ENCODE measurements at places on chromosomes 3 and 15.
A peak's percentile ranks its signal among the peaks of the same experiment; 100 is the strongest.

DNA sequence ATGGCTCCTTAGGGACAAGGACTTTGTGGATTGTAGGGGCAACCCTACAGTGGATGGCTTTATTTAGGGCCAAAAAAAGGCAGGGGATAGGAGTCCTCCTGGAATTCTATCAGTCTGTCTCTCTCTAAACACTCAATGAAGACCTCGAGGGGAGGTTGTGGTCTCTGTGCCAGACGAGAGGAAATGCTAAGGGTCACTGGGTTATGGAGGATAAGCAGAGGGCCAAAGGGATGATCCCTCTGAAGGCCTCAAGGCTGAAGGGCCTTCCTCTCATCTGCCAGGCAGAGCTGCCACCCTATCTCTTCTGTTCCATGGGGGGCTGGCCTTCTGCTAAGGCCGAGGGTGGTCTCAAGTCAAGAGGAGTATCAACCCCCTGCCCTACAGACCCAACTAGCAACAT is 27.0 kb downstream of the PLXNB1 start:
- DNase-seq = no peak

GRCh38 chr3:119779731-119780383 is 2.0 kb upstream of the NR1I2 start:
- DNase-seq = no peak

DNA sequence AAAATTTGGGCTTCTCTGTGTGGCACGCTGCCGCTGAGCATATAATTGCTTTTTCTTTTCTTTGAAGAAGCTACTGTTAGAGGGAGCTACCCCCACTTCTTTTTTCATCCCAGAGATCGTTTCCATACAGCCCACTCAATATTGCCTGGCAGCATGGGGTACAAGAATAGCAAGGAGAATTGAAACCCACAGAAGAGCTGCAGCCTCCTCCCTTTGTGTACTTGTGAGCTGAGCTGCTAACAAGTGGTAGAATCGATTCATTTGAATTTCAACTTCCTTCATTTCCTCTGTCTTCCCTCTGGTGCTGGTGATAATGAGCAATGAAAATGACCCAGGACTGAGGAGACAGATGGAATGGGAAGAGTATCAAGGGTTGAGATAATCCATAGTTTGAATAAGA is 64.9 kb downstream of the LRRC3B start:
- DNase-seq = no peak

GRCh38 chr3:87626546-87626945 is 350.2 kb upstream of the POU1F1 start:
- DNase-seq = no peak

GRCh38 chr3:104961851-104962250 is 404.9 kb upstream of the ALCAM start:
- peak; percentile 1 for DNase-seq

DNA sequence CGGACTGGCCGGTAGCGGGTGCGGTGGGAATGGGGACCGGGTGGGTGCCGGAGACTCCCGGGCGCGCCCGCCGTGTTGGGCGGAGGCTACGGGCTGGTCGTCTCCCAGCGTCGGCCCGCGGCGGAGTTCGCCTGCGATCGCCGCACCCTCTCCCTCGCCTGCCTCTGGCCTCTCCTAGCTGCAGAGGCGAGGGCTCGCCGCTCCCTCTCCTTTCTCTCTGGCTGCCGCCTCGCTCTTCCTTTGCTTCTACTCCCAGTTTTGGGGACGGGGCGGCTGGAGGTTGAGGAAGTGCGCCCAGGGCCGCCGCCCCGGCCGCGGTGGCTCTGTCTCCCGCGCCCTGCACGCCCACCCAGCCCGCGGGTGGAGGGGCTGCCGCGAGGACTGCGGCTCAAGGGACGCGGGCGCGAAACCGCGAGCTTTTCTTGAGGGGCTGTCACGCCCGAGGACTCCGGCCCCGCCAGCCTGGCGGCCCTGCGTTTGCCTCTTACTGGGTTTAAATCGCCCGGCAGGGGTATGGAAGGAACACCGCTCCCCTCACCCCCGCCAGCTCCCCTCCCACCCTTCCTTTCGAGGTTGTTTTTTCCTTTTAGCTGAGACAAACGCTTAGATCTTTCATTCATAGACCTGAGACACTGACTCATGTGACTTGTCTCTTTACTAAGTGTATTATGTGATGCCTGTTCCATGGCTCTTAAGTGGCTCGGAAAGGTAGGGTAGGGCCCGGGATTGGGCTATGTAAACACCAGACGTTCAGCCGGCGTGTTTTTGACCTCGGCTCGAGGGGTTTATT is 654 bp downstream of the PIK3CA start:
- DNase-seq = peak; percentile 56

DNA sequence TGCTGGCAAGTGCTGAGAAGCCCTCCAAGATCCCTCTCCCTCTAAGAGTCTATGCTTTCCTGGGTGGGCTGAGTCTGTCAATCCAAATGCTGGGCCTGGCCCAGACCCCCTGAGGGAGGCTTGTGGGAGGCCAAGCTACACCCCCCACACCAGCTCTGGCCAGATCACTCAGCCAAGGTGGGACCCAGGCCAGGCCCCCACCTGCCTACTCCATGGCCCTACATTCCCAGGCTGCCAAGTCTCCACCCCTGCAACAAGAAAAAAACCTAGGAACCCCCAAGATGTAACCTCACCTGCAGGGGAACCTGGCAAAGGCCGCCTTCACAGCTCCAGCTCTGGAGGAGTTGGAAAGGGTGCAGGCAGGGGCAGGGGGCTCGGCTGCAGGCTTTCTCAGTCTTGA is 109.1 kb downstream of the CHSY1 start:
- DNase-seq = no peak

DNA sequence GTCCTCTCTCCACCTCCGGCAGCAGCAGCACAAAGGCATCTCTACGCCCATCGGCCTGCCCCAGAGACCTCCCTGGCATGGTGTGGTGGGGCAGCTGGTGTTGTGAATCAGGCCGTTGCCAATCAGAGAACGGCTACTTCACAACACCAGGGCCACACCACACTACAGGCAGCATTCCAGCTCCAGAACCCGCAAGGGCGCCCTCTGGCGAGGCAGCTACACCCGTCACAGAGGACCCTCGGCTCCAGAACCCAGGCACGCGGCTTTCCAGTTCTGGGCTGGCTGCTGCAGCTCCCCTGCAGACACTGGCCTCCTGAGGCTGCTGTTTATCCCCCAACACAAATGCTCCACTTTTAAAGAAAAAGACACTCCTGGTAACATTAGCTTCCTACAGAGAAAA is 127.5 kb upstream of the TOPAZ1 start:
- peak; percentile 57 for DNase-seq

DNA sequence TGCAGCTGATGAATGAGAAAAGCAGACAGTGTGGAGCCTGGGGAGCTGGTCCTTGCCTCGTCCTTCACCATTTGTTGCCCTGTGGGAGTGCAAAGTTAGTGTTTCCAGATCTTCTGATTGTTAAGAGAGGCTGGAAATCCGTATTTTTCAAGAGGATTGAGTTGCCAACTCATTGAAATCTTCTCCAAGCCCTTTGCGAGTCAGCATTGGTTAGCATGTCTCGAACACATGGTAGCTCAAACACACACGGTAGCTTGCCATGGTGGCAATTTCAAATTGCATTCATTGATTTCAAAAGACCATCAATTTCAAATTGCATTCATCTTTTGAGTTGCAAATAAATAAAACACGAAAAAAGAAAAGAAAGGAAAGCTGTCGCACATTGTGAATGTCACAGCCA is 70.7 kb downstream of the SLCO3A1 start:
- DNase-seq = no peak

GRCh38 chr15:39172380-39173281 is 408.2 kb upstream of the THBS1 start:
- peak; percentile 40 for DNase-seq

DNA sequence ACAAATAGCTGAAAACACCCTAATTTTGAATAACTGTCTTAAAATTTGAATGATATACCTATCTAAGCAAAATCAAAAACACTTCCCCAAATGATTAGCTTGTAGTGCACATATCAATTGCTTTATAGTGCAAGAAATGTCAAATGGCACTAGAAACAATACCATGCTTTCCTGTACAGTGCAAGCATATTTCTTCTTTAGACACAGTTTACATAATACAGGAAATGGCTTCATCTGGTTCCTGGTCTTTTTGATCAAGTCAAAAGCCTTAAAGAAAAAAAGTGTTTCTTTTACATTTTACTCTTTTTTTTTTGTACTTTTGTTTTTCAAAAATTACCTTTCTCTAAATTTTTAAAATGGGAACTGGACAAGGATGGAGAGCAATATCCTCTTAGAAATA is 352.1 kb downstream of the MECOM start:
- no peak for DNase-seq
